ENCODE measurements at places on chromosomes 7 and 10. TPM values are rescaled to one million over a fixed set of nuclear protein-coding genes. Genes with fewer than 3 reads are reported as not detected.
A peak's percentile ranks its signal among the peaks of the same experiment; 100 is the strongest.

DNA sequence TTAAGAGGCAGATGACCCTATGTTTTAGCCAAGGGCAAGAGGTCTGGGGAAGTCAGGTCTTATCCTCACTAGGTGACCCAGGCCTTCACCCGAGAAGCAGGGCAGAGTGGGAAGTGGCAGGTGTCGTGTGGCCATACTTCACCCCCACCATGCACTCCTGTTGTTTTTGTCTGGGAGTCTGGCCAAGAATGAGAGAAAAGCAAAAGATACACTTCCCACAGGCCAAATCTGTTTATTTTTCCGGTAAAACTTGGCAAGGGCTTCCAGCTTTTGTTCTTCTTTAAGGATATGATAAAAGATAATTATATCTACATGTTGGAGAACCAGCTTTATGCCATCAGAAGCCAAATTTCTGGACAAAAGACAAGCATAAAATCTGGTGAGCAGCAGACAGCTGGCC is 137.4 kb upstream of the CDC14C start:
- H3K27me3 ChIP-seq = no peaks in the 10 kb centered on the region

GRCh38 chr7:102318482-102318971 is 31.9 kb downstream of the SH2B2 start:
- DNase-seq = peak; percentile 83
- no peaks in the 10 kb centered on the region for H3K4me1 ChIP-seq
- H3K27me3 ChIP-seq = no peaks in the 10 kb centered on the region
- H3K4me3 ChIP-seq = no peak overlapping the region

The TDRD1 gene
- 0.67 TPM for total RNA-seq

The STAG3 gene
- 0.34 TPM for total RNA-seq

The LRGUK gene
- total RNA-seq = 2.0 TPM
